ENCODE measurements at places on chromosomes 11 and 22. TPM values are rescaled to one million over a fixed set of nuclear protein-coding genes. Genes with fewer than 3 reads are reported as not detected.

The EHF gene
- total RNA-seq, result 0.96 TPM

The UBQLN3 gene
- total RNA-seq, result not detected

The CD3E gene
- not detected for total RNA-seq

The MB gene
- 7.5 TPM for total RNA-seq

The RAG2 gene
- not detected for total RNA-seq

The E2F8 gene
- total RNA-seq, result 7.2 TPM

Data from A549 treated with Mapracorat at 1 μM for 4 hours (cell line).